HL-60 (cell line): ENCODE measurements at places on chromosomes 5 and 9.

DNA sequence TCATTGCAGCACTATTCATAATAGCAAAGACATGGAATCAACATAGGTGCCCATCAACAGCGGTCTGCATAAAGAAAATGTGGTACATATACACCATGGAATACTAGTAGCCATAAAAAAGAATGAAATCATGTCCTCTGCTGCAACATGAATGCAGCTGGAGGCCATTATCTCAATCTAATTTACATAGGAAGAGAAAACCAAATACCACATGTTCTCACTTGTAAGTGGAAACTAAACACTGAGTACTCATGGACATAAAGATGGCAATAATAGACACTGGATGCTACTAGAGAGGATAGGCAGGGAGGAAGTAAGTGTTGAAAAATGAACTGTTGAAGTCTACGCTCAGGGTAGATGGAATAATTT lies 203.9 kb upstream of the CDH9 start:
- no peak for DNase-seq

DNA sequence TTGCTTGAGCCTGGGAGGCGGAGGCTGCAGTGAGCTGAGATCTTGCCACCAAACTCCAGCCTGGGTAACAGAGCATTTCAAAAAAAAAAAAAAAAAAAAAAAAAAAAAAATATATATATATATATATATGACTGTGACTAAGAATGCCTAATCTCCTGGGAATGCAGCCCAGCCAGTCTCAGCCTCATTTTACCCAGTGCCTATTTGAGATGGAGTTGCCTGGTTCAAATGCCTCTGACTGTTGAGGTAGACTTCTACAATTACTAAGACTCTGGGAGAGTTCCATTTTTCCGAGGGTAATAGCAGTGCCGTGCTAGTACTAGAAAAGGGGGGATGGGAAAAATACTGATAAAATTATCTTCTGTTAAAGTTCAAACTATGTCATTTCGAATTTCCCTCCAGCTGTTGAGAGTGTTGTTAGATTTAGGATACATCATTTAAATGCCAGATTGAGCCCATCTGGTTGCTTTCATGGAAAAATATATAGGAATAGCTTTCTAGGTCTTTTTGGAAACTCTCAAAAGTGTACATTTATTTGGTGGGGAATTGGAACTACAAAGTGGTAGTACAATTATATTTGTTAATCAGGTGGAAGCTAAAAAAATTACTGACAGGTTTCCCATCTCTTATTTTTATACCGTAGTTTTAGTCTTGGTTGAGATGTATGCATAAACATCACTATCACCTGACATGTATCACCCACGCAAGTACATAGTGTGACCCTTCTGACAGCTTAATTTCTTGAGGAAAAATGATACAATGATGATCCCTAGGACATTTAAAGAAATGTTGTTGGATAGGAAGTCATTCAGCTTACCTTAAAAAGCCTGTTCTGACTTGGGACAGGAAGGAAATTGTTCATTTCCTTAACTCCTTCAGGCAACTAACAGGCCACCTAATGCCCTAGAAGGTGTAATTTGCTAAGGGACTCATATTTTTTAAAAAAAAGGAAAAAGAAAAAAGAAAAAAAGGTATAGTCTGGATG lies 214.9 kb downstream of the ADAMTSL1 start:
- DNase-seq: no peak

GRCh38 chr5:176418251-176418650 lies 1.9 kb upstream of the CLTB start:
- DNase-seq: no peak

GRCh38 chr5:172009536-172010270 lies 3.3 kb upstream of the FBXW11 start:
- no peak for DNase-seq

DNA sequence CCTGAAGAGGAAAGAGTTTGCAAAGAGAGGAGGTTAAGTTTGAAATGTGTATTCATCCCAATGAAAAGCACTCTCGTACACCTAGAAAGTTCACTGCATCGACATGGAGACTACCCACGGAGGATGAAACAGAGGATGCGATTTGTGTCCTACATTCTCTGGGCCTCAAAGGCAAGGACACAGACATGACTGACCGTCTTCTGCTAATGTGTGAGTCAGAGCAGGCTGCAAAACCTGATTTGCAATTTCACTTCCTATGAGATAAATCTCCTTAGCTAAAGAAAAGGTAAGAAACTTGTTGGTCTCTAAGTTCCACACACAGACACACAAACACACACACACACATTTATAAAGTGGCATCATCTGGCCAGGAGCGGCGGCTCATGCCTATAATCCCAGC lies 98.6 kb downstream of the GNAQ start:
- no peak for DNase-seq
